ENCODE measurements at places on chromosomes 4 and X. TPM values are rescaled to one million over a fixed set of nuclear protein-coding genes. Genes with fewer than 3 reads are reported as not detected.
A peak's percentile ranks its signal among the peaks of the same experiment; 100 is the strongest.

GRCh38 chr4:140019619-140020347 lies 134.2 kb downstream of the MAML3 start:
- DNase-seq = no peak

DNA sequence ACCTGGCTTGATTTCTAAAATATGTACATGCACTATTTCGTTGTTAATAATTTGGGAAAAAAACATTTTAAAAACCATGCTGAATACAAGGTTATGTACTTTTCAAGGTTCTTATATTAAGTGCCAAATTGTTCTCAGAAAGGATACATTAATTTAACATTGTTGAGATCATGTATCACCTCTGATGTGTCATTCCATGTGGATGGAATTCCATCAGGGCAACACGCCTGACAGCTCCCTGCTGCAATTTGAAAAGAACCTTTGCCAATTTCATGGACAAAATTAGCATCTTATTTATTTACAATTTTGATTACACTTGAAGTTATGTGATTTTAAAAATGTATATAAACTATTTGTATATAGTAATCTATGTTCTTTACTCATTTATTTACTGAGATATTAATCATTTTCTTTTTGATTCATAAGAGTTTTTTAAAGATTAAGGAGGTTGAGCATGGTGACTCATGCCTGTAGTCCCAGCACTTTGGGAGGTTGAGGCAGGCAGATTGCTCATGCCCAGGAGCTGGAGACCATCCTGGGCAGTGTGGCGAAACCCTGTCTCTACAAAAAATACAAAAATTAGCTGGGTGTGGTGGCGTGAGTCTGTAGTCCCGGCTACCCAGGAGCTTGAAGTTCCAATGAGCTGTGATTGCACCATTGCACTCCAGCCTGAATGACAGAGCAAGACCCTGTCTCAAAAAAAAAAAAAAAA lies 142.8 kb downstream of the ENPP6 start:
- no peak for DNase-seq

- peak; percentile 61 for DNase-seq
These were observed 107.0 kb upstream of the STIM2 start for GRCh38 chr4:26753617-26754016.

- no peak for DNase-seq
These were observed 75.3 kb upstream of the USP38 start for GRCh38 chr4:143109376-143109775.

Gene PRRG3
- 1.5 TPM for total RNA-seq

Gene COMMD8
- 22.3 TPM for total RNA-seq

DNA sequence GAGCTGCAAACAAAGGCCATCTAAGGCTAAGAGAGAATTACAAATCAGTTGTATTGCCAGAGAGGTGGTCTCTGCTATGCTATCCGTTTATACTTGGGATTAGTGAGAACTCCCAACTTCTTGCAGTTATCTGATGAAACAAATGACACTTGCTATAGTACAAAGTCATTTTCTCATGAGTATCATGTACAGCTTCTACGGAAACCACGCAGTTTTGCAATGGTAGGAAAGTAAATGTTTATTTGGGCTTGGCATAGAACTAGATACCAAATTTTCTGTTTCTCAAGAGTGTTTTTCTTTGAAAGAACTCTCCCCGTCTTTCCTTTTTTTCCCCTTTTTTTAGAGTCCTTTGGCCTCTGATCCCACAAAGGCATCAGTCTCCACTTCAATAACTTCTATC lies 128.2 kb upstream of the ENPEP start:
- DNase-seq = no peak

GRCh38 chr4:94917146-94917545 lies 159.4 kb downstream of the BMPR1B start:
- DNase-seq = no peak

- no peak for DNase-seq
These were observed 90.7 kb downstream of the GPRIN3 start for GRCh38 chr4:89216866-89217265.

- no peak for DNase-seq
These were observed 584.4 kb upstream of the AADAT start for GRCh38 chr4:170674176-170674575.

Gene TMEM154
- total RNA-seq = 8.0 TPM
